Fibroblast of gingiva (primary cell): ENCODE measurements at places on chromosomes 1 and 21.
A peak's percentile ranks its signal among the peaks of the same experiment; 100 is the strongest.

DNA sequence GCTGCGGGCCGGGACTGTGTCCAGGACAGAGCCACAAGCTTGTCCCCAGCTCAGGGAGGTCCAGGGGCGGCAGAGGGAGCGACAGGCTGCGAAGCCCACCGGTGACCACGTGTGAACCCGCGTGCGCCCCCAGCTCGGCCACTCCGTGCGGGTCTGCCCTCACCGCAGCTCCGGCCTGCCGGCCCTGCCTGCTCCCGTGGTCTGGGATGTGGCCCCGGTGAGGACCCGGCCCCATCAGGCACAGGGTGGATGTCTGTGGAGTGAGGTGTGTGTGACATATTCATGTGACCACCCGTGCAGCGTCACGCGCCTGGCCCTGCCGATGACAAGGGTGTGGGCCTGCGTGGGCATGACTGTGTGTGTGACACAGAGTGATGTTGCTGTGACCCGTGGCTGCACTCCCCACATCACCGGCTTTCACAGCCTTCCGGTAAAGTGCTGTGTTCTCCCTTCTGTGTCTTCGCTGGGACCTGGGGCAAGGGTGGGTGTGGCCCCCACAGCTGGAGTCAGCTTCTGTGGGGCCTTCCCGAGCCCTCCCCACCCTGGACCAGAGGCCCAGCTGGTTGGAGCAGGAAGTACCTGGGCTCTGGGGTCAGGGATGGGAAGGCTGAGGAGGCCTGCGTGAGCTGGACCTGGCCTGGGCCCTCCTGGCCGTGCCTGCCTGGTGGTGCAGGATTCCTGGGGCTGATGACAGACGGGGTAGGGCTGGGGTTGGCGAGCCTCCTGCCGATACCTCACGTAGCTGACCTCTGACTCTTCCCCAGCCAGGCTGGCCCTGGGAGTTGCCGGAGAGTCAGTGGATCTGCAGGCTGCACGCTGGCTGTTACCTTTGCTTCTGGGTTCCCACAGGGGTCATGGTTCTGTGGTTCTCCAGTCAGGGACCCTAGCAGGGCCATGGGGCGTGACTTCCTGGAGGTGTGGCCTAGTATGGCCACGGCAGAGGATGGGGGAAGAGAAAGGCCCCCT lies 4.1 kb downstream of the RNF223 start:
- DNase-seq, result no peak

DNA sequence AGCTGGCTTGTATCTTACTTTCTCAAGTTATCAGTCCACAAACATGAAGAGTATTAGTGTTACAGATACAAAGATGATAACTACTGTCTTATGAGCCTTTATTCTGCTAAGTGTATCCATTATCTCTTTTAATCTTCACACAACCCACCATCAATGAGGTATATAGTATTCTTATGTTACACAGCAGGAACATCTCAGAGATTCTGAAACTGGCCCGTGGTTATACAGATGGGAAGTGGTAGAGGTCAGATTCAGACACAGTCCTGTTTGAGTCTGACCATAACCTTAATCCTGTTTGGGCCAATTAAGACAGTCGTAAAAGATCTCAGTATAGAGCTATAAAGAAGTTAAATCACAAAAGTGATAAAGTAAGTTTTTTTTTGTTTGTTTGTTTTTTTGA lies 5.1 kb upstream of the TMEM269 start:
- no peak for DNase-seq

DNA sequence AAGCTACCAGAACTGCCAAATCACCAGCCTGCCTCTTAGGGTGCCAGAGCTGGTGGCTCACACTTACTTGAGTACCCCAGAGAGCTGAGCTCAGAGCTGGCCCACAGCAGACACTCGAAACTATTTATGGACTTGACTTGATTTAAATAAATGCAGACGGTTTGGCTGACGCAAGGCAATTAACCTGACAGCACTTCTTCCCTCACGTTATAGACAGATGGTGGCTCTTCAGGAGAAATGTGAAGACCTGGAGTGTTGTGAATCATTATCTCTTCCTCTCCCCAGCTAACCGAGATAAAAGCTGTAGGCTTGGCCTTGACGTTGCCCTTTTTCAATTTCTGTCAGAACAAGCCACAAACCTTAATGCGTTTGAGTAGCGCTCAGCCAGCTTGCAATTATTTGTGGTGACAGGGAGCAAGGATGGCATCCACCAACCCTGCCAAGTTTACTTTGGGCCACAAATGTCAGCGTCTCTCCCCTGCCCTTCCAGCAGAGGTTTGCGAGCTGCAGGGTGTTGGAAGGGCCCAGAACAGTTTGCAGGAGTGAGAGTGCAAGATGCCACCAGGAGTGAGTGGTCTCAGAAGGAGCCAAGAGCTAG lies 34.0 kb upstream of the BCAR3 start:
- DNase-seq, result no peak

- no peak for DNase-seq
Observed at GRCh38 chr1:45643978-45644377, 20.1 kb upstream of the CCDC17 start.

- DNase-seq, result no peak
Observed at GRCh38 chr1:109782514-109782913, 18.8 kb upstream of the EPS8L3 start.

DNA sequence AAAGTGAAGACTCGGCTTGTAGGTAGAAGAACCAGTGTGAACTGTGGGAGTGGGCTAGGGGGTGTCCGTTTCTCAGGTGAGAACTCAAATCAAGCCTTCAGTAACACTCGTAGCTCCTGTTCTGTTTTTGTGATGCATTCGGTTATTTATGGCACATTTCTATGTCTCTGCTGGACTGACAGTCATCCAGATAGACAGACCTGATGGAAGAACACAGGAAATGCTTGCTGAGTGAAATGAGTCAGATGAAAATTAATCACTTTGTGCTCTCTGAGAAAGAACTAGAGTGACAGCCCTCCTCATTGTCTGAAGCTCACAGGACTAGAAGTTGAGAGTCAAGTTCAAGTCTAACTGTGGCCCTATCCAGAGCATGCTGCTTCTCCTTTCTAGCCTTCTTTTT lies 360.1 kb upstream of the PLXNA2 start:
- no peak for DNase-seq

- DNase-seq, result peak; percentile 58
Observed at GRCh38 chr1:240362826-240363225, 249.1 kb downstream of the GREM2 start.

DNA sequence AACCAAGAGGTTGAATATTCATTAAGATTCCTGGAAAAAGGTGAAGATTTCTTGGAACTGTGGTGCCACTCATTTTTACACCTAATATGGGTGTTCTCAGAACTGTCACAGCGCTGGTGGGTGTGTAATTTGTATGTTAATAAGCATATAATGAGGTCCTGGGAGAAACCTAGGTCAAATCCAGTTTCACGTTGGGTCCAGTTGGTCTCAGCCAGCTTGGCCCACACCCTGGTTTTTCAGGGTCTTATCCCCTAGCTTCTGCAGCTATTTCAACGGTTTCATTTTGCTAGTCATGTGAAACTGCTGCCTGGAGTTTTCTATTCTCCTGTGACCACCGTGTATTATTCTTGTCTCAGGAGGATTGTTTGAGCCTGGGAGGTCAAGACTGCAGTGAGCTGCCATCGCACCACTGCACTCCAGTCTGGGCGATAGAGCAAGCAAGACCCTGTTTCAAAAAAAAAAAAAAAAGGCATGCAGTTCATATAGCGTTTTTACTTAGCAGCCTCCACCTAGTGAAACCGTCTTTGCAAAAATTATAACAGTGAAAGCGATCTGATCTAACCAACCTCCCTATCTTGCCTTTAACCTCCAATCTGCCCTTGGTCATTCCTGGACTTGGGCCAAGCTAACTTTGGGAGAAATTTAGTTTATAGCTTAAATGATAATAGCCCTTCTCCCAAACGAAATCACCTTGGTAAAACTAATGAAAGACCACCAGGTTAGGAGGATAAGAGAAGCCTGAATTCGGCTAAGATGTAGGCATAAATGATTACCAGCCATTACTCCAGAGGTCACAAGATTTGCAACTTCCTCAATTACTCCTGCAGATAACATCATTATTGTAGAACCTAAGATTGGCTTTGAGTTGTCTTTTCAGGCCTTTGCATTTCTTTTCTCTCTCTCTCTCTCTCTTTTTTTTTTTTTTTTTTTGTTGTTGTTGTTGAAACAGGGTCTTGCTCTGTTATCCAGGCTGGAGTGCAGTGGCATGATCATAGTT lies 44.0 kb downstream of the PTAFR start:
- no peak for DNase-seq

DNA sequence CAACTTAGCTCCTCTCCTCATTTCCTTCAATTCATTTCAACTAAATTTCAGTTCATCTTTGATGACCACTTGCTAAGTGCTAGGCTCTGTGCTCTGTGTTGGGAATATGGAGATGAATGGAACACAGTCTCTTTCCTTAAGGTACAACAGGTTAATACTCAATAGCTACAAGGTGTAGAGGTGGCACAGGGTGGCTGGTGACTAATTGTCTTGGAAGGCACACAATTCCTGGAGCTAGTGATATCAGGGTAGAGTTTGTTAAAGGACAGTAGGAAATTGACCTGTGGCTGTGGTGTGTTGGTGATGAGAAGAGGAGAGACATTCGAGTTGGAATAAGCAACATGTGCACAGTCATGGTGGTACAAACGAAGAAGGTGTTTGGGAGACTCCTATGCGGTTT lies 124.9 kb downstream of the RUNX1 start:
- DNase-seq, result no peak

DNA sequence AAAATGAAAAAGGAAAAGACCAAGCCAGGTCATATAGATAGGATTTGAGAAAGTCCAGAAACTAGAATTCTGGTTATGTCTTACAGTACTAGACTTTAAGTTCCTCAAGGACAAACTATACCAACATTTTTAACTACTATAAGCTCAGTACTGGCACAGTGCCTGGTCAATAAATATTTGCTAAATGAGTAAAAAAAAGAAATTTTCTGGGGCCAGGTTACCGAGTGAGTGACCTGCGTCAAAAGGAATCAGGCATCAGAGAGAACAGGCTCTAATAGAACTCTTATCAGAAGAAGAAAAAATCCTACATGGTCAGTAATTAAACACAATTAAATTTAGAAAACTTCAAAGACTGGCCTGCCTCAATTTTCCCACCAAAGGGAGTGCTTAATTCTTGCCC lies 23.8 kb upstream of the YRDC start:
- DNase-seq, result no peak

DNA sequence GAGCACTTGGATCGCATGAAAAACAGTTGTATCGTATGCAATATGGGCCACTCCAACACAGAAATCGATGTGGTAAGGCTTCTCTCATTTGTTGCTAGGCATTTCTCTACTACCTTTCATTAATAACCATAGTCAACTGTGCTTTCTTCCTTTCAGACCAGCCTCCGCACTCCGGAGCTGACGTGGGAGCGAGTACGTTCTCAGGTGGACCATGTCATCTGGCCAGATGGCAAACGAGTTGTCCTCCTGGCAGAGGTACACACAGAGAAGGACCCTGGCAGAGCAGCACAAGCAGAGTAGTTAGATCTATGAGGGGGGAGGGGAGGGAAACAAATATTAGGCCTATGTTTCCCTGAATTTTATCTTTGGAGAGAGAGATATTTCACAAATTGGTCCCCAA lies 16.0 kb upstream of the STRIP1 start:
- no peak for DNase-seq
